ENCODE measurements at places on chromosomes 7 and 10.

DNA sequence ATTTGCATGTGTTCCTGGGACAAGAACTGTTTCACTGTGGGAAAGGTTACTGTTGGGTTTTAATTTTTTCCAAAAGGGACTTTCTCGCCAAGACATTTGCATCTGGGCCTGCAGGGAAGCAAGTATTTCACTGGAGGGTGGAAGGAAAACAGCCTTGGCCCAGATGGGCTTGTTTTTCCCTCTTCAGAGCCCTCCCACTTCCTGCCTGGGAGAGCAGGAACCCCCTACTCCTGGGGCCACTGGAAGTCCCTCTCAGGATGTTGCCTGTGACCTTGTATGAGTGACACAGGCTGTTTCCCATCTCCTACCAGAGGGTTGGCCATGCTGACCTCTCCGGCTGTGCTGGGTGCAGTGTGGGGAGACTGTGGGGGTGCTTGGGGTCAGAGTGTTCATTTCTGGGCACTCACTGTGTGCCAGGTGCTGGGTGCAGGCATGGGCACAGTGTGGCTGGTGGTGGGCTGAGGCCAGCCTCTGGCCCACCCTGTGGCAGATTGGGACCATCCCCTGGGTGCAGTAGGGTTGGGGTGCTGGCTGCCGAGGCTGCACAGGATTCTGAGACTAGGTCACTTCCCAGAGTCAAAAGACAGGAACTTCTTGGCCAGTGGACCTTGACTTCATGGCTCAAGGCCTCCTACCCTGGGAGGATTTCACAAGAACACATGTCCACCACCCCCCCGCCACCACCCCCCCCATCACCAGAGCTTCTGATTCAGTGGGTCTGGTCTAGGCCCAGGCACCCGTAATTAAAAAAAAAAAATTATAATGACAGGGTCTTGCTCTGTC is 10.2 kb downstream of the TSPAN15 start:
- DNase-seq = no peak

DNA sequence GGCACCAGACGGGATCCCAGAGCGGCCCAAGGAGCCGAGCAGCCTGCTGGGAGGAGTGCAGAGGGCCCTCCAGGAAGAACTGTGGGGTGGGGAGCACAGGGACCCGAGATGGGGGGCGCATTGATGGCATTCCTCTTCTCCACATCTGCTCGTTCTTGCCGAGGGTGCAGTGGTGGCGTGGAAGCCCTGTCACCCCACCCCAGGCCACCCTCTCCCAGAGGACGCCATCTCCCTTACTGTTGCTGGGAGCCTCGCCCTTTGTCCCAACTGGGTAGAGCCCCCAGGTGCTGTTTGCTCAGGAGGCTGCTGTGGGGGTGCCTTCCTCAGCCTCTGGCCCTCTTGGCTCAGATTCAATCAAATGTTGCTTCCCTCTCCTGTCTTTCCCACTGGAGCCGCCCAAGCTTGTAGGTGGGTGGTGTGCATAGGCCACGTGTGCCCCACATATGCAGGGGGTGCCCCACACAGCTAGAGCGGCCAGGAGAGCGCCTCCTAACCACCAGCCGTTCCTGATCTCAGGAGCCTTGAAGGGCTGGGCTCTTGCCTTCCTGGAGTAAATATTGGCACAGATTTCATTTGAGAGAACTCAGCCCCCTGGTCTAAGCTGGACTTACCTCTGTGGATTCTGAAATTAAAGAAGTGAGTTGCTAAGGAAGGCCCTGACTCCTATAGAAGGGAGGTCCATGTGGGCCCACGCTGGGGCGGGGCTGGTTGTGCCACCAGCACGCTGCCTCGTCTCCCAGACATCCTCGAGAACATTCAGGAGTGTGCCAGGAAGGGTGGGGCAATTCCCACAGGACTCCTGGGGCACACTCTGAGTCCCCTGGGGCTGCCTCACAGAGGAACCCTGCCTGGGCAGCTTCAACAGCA is 39.2 kb downstream of the ZNF467 start:
- no peak for DNase-seq

DNA sequence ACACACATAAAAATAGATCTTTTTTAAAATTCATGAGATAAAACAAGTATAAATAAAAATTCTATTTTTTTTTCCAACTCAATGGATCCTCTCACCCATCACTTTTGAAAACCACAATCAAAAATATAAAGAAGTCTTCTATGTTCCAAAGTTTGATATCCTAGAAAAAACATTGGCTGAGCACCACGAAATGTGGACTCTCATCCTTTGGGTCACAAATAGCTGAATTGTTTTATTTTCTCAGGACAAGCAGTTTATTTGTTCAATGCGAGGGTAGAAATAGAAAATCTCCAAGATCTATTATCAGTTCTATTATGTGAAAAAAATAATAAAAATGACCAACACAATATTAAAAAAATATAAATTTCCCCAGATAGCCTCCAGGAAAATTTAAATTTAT is 310.5 kb upstream of the DGKB start:
- DNase-seq = no peak

- no peak for DNase-seq
Measured at GRCh38 chr10:7559386-7559785, 107.4 kb downstream of the ITIH5 start.

GRCh38 chr10:93993782-93994437 is at the start of gene PLCE1:
Gene PLCE1, plus strand, starts transcription at chr10:93993931. Its CDS starts 37,116 bp downstream, at chr10:94031047.
- peak; percentile 93 for DNase-seq

- no peak for DNase-seq
Measured at GRCh38 chr7:101998029-101998905, 180.8 kb downstream of the CUX1 start.

GRCh38 chr7:143455942-143456341 is 12.7 kb downstream of the TAS2R60 start:
- no peak for DNase-seq

- DNase-seq = no peak
Measured at GRCh38 chr7:95027234-95027872, 120.0 kb downstream of the PPP1R9A start.

DNA sequence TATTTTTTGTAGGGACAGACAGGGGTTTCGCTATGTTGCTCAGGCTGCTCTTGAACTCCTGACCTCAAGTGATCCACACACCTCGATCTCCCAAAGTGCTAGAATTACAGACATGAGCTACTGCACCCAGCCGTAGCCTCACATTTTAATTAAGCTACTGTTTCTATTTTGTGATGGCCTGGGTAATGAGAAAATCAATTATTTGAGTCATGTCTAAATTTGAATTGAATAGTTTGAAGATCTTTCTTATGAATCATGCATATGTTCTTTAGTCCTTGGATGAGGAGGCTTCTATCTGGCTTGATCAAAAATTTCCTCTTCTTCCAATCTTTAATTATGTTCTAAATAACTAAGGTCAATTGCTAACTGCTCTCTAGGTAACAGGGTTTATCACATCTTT is 175.0 kb downstream of the REEP3 start:
- peak; percentile 14 for DNase-seq

GRCh38 chr10:86291616-86292340 is 74.8 kb downstream of the GRID1 start:
- no peak for DNase-seq

- no peak for DNase-seq
Measured at GRCh38 chr10:131251146-131251541, 60.4 kb downstream of the TCERG1L start.

GRCh38 chr10:1687623-1688150 is 49.6 kb downstream of the ADARB2 start:
- DNase-seq = no peak

GRCh38 chr10:27088119-27089044 is 11.9 kb downstream of the ANKRD26 start:
- no peak for DNase-seq

- no peak for DNase-seq
Measured at GRCh38 chr10:61921143-61921542, 19.6 kb downstream of the ARID5B start.

- DNase-seq = no peak
Measured at GRCh38 chr7:3188946-3189345, 112.1 kb upstream of the SDK1 start.

GRCh38 chr7:24800667-24801066 is 43.4 kb upstream of the GSDME start:
- DNase-seq = no peak
